ENCODE measurements at places on chromosomes 13 and 19.

GRCh38 chr19:13153569-13154240 is 3.5 kb downstream of the IER2 start:
- no peak for DNase-seq

DNA sequence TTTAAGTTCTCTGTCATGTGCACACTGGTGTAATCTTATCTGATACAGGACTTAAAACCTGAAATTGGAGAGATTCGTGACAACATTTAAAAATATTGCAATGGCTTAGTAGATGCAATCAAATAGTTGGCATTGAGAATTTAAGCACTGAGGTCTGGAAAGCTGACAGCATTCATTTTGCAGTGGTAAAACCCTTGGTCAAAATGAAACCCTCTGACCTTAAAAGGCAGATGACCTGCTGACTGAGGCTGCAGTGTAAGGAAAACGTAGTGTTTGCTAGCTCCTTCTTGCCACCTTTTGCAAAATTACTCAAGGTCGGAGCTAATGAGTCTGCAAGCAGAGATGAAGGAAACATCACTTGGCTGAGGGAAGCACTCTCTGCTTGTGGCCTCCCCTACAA is 150.6 kb downstream of the KCTD12 start:
- no peak for DNase-seq

DNA sequence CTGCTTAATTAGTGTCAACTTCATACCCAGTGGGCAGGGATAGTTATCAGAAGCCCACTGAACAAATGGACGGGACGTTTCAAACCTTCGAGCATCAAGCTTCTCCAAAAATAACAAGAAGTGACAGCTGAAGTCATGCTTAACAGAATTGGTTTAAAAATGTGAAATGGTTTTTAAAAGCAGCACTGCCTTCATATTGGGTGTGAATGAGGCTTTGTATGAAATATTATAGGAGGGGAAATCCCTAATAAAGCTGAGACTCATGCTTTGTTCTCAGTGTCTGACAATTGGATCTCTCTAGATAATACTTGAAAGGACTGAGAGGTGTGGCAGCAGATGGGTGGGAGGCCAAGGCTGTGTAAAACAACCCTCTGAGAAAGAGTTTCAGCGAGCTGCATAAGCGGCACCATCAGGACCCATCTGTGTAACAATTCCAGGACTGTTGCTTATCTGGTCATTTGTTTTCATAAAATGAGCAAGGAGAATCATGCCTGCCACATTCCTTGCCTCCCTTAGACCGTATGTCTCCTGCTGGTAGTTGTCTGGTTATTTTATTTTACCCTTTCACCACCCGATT is 667.7 kb downstream of the DIAPH3 start:
- no peak for DNase-seq

DNA sequence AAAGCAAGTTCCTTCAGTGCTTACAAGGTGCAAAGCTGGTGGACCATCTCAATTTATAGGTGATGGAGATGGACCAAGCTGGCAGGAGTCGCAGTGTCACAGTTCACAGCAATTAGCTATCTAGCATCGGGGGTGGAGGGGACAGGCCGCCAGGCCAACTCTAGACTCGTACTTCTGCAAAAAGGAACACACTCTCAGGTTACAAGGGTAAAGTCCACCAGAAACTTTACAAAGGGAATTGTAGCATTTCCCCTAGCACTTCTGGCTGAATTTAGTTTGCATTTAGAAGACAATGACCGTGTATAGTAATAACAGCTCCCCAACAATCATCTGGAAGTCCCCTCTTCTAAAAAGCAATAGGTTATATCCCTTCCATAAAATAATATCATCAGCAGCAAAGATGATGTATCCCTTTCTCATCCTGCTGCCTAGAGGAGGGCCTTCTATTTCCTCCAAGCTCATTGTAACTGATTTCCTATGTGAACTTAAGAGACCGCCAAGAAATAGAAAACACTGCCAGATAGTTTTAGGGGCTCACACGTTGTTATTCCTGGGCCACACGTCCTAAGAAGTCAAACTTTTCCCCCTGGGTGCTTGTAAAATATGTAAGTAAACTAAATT is 8.5 kb upstream of the DOCK9 start:
- DNase-seq = no peak

DNA sequence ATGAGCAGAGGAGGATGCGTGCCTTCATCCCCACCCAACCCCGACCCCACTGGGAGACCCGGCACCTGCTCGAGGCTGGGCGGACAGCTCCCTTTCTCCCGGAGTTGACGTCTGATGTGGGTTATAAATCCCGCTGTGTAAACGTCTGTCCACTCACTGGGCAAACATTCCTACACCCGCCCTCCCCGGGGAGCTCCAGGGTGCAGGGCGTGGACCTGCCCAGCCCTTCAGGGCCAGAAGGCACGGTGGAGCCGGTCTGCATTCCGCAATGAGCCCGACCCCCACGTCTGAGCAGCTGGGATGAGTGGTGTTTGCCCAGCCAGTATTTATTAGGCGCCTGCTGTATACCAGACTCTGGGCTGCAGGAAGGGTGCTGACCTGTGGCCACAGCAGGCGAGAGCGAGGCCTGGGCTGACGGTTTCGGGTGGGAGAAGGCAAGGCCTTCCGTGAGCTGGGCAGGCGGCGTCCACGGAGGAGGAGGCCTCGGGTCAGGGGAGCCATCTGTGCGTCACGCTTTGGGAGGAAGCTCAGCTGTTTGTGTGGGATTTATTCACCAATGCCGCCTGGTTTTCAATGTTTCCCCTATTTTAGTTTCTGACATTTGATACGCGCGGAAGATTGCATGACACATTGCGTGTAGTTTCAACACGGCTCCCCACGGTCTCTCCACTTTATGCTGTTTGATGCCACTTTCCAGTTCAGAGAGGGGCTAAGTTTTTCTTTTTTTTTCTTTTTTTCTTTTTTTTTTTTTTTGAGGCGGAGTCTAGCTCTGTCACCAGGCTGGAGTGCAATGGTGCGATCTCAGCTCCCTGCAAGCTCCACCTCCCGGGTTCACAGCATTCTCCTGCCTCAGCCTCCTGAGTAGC is 2.0 kb downstream of the MISP start:
- no peak for DNase-seq

DNA sequence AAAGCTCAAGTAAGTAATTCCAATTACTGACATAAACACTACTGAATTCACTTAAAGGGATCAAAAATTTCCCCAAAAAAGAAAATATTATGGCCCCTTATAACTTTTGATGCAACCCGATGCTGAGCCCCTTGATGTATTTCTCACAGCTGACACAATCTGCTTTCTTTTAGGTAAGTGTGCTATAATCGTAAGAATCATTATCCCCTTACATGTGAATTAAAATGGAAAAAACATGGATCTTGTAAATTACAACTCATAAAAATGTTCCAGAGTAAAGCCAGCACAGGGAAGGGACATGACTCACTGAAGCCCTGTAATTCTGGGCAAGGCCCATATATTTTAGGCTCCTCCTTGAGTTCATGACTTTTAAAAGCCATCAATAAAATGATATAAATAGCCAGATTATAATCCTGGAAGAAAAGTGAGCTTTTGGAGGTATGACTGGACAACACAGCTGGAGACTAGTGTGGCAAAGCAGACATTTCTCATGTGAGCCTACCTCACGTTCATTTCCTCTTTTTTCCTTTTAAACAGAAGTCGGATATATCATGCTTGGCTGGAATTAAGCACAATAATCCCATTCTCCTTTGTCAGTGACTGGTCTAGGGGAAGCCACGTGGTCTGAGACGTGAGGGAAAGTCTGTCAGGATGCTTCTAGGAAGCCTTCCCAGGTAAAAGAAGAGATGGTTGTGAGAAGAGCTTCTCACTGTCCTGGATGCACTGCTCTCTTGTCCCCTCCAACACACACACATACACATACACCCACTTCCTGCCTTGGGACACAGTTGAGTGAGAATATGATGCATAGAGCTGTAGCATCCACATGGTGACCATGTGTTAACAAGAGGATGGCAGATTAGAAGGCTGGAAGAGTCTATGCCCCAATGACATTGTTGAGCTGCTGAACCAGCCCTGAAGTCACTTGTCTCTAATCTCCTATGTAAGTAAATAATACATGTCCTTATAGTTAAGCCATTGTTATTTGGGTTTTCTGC is 165.4 kb downstream of the RGCC start:
- DNase-seq = no peak

DNA sequence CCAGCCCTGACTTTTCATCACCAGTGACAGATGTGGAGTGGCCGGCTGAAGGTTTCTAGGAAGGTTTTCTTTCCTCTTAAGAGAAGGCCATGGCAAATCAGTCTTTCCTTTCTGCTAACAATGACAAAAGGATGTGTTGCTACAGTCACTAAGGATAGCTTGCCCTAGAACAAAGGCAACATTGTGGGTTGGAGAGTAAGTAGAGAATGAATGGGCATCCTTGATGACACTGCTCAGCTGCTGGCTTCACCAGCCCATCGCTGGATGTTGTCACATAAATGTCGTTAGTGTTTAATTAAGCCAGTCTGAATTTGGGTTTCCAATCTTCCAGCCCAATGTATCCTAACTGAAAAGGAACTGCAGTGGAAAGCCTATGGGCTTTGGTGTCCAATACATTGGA is 168.4 kb downstream of the ZIC5 start:
- no peak for DNase-seq

All from activated CD4-positive, alpha-beta T cell treated with anti-CD3 and anti-CD28 coated beads, Interleukin-2, amount 10 ng/mL, durations not matched to agents 24 days and 14 days (primary cell).